ENCODE measurements at places on chromosomes 12 and 14.

- no peak for DNase-seq
Observed at GRCh38 chr12:108572166-108572790, 9.9 kb downstream of the ISCU start.

GRCh38 chr12:64475518-64475917 is 23.6 kb downstream of the TBK1 start:
- DNase-seq, result no peak

- no peak for DNase-seq
Observed at GRCh38 chr14:44291366-44291915, 215.6 kb downstream of the FSCB start.

GRCh38 chr12:112684742-112685141 is 106.8 kb upstream of the RPH3A start:
- DNase-seq, result no peak

- no peak for DNase-seq
Observed at GRCh38 chr14:57266065-57266464, 2.6 kb downstream of the EXOC5 start.

- DNase-seq, result no peak
Observed at GRCh38 chr14:67428501-67429031, 16.6 kb upstream of the PLEK2 start.

DNA sequence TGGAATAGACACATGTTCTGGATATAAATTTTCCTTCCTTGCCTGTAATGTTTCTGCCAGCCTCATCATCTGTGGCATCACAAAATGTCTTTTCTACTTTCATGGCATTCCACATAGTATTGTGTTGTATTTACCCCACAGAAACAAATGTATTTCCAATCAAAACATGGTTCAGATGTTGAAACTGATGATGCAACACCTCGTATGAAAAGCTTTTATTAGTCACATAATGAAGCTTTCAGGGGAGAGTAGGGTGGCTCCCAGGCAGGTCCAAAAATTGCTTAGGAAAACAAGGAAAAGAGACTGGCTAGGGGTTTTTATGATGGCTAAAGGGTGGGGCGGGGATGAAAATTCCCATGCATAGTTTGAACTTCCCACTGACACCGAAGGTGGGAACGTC is 29.1 kb upstream of the ZNF641 start:
- no peak for DNase-seq

GRCh38 chr12:131499864-131500190 is 211.1 kb upstream of the SFSWAP start:
- DNase-seq, result no peak

DNA sequence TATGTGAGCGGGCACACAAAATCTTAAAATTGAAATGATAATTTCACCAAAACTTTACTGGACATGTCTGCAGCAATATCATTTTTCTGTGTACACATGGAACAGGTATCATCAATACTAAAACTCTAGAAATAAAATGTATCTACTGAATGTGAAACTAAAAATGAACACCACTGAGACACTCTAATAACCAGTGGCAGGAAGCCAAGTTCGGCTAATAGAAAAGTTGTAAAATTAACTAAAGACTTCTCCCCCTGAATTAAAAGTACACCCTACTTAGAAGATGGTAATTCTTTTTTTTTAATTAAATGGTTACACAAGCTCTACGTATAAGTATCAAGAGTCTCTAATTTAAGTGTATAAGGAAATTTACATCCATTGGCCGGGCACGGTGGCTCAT is 227.2 kb downstream of the MED13L start:
- no peak for DNase-seq

DNA sequence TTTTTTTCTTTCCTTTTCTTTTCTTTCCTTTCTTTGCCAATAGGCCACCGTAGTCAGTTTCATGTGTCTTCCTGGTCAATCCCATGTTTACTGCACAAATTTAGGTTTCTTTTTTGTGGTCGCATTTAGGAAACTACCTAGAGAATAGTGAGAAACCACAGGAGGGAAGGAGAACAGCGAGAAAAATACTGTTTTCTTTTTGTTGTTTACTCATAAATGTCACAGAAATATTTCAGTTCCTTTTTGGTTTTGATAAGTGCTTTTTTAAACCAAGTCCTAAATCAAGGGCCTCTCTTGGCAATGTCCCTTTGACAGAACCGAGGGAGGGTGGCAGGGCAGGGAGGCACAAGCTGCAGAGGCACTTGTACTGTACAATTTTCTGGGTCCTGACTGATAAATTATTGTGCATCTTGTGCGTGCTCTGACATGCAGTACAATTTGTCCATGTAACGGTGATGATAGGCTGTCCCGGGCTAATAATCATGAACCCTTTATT is 326.1 kb downstream of the CACNA1C start:
- no peak for DNase-seq

DNA sequence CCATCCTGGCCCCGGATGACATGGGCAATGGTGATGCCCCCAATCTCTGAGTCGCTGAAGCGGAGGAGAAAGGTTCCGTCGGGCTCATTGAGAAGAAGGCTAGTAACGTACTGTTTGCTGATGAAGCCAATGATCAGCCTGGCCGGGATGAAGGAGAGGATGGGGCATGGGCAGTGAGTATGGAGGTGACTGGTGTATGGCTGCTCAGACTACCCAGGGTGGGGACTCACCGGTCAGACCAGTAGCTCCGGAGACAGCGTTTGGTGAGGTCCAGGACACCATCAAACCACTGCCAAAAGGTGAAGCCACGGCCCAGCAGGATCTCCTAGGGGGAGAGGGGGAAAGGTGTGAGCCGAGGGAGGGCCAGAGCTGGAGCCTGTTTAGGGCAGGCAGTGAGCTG is 10.9 kb downstream of the NAB2 start:
- no peak for DNase-seq

- no peak for DNase-seq
Observed at GRCh38 chr12:107125833-107126232, 32.5 kb upstream of the CRY1 start.

- no peak for DNase-seq
Observed at GRCh38 chr14:51487848-51488247, 163.9 kb upstream of the FRMD6 start.

- DNase-seq, result no peak
Observed at GRCh38 chr14:61498303-61498702, 176.9 kb downstream of the PRKCH start.

- no peak for DNase-seq
Observed at GRCh38 chr14:23143911-23144310, 24.9 kb upstream of the CEBPE start.

DNA sequence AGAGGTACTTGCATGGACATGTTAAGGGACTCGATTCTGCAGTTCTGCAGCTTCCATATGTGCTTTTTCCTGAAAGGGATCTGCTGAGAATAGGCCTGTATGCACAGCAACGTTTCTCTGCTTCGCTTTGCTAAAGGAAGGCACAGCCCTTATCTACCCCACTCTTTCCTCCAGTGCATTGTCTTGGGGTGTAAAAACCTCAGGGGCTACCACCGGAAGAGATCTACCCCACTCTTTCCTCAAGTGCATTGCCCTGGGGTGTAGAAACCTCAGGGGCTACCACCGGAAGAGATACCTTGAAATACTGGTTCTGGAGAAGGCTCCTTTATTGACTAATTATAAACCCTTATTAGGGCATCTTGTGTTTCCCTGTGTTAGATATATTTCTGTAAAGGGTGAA is 52.9 kb downstream of the SEL1L start:
- no peak for DNase-seq

All from stimulated activated naive CD4-positive, alpha-beta T cell (primary cell).